ENCODE measurements at places on chromosomes 7 and 10. TPM values are rescaled to one million over a fixed set of nuclear protein-coding genes. Genes with fewer than 3 reads are reported as not detected.

CDK14 gene
- 27.8 TPM for total RNA-seq

ANKRD30A gene
- total RNA-seq = not detected

OR2A1 gene
- total RNA-seq = not detected

ABCB4 gene
- total RNA-seq = 0.42 TPM

TRIM74 gene
- total RNA-seq = not detected

ARHGEF5 gene
- 0.70 TPM for total RNA-seq

KIF11 gene
- total RNA-seq = 1.9 TPM

DDX50 gene
- total RNA-seq = 36.7 TPM

ANK3 gene
- total RNA-seq = 24.6 TPM

LRRC4 gene
- total RNA-seq = 1.3 TPM

OR2A42 gene
- total RNA-seq = not detected

ADAM12 gene
- total RNA-seq = 15.5 TPM

IQUB gene
- total RNA-seq = 1.1 TPM

ST8SIA6 gene
- 0.47 TPM for total RNA-seq
